Activated naive CD4-positive, alpha-beta T cell treated with anti-CD3 and anti-CD28 coated beads, Interleukin-2, amount 50 U/mL, for 16 hours (primary cell): ENCODE measurements at places on chromosomes 1 and 21.

- no peak for DNase-seq
Measured at GRCh38 chr1:20472121-20472520, 13.9 kb downstream of the CAMK2N1 start.

- DNase-seq = no peak
Measured at GRCh38 chr1:42417166-42417565, 36.6 kb downstream of the RIMKLA start.

DNA sequence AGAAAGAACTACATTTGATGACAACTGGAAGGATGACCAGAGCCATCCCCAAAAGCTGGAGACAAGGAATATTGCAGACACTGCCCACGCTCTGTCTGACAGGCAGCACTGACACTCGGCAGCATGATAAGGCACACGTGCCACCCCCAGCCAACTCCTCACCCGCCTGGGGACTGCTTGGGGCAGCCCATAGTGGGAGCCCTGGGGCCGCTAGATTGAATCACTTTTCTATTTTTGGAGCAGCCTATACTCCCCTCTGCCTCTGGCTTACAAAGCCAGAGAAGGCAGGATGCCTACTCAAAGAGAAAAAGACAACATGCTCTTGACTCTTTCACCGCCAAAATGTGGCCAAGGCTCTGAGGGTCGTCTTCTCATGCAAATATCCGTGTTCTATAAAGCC is 1.3 kb downstream of the SMG5 start:
- DNase-seq = peak; percentile 60

DNA sequence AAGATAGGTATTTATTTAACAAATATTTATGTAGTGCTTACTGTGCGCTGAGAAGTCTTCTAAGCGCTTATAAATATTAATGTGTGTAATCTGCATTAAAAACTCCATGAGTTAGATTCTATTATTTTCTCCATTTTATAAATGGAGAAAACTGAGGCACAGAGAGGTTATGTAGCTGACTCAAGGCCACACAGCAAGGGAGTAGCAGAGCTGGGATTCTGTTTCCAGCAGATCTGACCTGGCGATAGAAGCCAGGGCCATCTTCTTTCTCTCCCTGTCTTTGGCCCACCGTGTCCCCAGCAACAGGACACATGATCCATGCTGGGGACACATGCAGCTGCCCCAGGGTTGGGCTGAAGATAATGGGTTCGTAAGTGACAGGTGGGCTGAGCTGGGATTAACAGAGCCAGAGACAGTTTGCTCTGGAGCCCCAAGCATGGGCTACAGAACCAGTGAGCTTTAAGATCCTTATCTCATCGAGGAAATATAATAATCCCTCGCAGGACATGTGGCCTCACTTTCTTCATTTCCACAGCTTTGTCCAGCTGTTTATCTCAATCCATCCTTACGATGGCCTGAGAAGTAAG is 30.3 kb downstream of the IGSF21 start:
- DNase-seq = no peak

- no peak for DNase-seq
Measured at GRCh38 chr1:984476-984814, 2.6 kb upstream of the PERM1 start.

GRCh38 chr1:230948301-230948700 is 30.4 kb downstream of the TTC13 start:
- no peak for DNase-seq

DNA sequence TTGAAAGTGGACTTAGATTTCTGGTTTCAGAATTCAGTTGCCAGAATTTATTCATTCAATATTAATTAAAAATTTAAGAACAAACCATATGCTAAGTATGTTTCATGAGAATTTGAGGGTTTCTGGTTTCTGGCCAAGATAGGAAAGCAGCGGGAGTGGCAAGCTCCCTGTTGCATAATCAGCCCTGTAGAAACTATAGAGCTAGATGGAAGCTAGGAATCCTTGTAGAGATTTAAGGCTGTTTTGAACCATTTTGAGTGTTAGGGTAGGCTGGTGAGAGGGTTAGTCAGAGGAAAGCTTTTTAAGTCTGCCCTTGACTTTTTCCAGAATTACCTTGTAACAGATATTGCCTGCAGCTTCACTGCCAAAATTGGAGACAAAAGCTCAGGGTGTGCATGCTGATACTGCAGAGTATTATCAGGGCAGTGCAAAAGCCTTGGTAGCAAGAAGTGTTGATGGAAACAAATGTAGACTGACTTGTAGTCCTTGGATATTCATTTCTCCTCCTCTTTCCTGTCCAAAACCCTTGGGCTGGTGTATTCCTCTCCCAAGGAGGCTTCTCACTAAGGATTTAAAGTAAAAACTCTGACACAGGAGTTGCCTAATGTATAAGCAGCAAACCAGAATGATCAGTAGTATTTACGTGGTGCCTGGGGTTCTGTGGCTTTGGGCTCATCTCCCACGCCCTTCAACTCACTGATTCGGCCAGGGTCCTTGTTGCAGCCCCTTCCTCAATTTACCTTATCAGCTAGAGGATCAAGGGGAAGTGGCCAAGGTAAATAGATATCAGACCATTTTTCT is 12.6 kb upstream of the GIPC2 start:
- no peak for DNase-seq

DNA sequence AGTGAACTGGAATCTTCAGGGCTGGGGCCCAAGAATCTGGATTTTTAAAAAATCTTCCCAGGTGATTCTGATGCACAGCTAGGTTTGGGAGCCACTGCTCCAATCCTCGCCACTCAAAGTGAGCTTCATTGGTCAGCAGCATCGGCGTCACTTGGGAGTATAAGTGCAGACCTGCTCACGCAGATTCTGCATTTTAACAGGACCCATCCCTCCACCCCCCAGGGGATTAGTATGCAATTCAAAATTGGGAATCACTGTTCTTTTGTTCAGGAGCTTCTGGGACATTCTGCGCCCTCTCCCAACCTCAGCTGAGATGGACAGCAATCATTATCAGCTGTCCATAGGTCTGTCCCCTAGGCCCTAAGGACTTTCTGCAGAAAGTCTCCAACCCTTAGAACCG is 53.5 kb downstream of the LGR6 start:
- no peak for DNase-seq

DNA sequence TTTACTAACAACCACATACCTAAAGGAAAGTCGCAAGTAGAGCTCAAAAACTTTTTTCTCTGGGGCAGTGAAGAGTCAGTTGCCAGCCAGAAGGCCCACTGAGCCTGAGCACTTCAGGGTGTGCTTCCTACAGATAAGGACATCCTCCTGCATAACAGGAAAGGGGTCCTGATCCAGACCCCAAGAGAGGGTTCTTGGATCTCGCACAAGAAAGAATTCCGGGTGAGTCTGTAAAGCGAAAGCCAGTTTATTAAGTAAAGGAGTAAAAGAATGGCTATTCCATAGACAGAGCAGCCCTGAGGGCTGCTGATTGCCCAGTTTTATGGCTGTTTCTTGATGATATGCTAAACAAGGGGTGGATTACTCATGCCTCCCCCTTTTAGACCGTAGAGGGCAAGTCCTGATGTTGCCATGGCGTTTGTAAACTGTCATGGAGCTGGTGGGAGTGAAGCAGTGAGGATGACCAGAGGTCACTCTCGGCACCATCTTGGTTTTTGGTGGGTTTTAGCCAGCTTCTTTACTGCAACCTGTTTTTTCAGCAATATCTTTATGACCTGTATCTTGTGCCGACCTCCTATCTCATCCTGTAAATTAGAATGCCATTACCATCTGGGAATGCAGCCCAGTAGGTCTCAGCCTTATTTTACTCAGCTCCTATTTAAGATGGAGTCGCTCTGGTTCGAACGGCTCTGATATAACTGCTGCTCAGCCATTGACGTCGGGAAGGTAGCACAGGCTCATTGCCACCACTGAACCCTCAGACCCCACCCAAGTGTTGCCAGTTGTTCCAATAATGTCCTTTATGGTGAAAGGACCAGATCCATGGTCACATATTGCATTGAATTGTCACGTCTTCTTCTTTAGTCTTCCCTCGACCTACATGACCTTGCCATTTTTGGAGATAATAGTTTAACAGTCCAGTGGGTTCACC is 96.6 kb upstream of the ERRFI1 start:
- DNase-seq = no peak
